Sigmoid colon (tissue), 7 donors: ENCODE measurements at places on chromosomes 11 and 22. TPM values are rescaled to one million over a fixed set of nuclear protein-coding genes. Genes with fewer than 3 reads are reported as not detected.
A peak's percentile ranks its signal among the peaks of the same experiment; 100 is the strongest.

DNA sequence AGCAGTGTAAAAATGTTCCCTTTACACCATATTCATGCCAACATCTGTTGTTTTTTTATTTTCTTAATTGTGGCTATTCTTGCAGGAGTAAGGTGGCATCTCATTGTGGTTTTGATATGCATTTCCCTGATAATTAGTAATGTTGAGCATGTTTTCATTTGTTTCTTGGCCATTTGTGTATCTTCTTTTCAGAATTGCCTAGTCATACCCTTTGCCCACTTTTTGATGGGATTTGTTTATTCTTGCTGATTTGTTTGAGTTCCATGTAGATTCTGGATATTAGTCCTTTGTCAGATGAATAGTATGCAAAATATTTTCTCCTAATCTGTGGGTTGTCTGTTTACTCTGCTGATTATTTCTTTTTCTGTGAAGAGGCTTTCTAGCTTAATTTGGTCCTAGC is 98.9 kb upstream of the SERPIND1 start:
- H3K4me3 ChIP-seq = no peak overlapping the region
- H3K27ac ChIP-seq = no peak overlapping the region
- peaks cover 14% of the 10 kb centered on the region for H3K27me3 ChIP-seq

- DNase-seq = no peak
- H3K4me1 ChIP-seq = peaks cover 14% of the 10 kb centered on the region
- no peaks in the 10 kb centered on the region for H3K36me3 ChIP-seq
- H3K27ac ChIP-seq = no peak overlapping the region
Measured at GRCh38 chr22:25668437-25668836, 73.6 kb upstream of the MYO18B start.

GRCh38 chr22:26276529-26277160 is 107.4 kb downstream of the SEZ6L start:
- no peak for DNase-seq
- H3K36me3 ChIP-seq = no peaks in the 10 kb centered on the region
- no peak overlapping the region for H3K27ac ChIP-seq
- no peaks in the 10 kb centered on the region for H3K27me3 ChIP-seq
- H3K4me1 ChIP-seq = no peaks in the 10 kb centered on the region

- no peak overlapping the region for H3K27ac ChIP-seq
- DNase-seq = no peak
- H3K4me1 ChIP-seq = no peaks in the 10 kb centered on the region
- H3K27me3 ChIP-seq = no peaks in the 10 kb centered on the region
- no peaks in the 10 kb centered on the region for H3K36me3 ChIP-seq
Measured at GRCh38 chr11:27139742-27140367, 99.2 kb downstream of the BBOX1 start.

GRCh38 chr11:86245369-86246292 is 1.1 kb downstream of the EED start:
- H3K4me3 ChIP-seq = peak overlapping the region; percentile 96
- H3K4me1 ChIP-seq = peaks cover 51% of the 10 kb centered on the region
- no peaks in the 10 kb centered on the region for H3K27me3 ChIP-seq
- H3K27ac ChIP-seq = peak overlapping the region; percentile 96

GRCh38 chr11:58830673-58831301 is 13.7 kb downstream of the GLYATL2 start:
- DNase-seq = no peak
- H3K27ac ChIP-seq = no peak overlapping the region
- no peaks in the 10 kb centered on the region for H3K27me3 ChIP-seq
- no peaks in the 10 kb centered on the region for H3K36me3 ChIP-seq
- no peak overlapping the region for H3K4me3 ChIP-seq
- H3K4me1 ChIP-seq = no peaks in the 10 kb centered on the region

The SLC25A45 gene
- 2.5 TPM for total RNA-seq

GRCh38 chr11:105689631-105690030 is 79.8 kb downstream of the GRIA4 start:
- H3K27me3 ChIP-seq = no peaks in the 10 kb centered on the region
- no peak overlapping the region for H3K27ac ChIP-seq
- H3K4me3 ChIP-seq = no peak overlapping the region
- no peaks in the 10 kb centered on the region for H3K36me3 ChIP-seq

- no peak for DNase-seq
- no peaks in the 10 kb centered on the region for H3K4me1 ChIP-seq
- H3K27ac ChIP-seq = no peak overlapping the region
Measured at GRCh38 chr11:93468290-93468689, 74.9 kb downstream of the SMCO4 start.

DNA sequence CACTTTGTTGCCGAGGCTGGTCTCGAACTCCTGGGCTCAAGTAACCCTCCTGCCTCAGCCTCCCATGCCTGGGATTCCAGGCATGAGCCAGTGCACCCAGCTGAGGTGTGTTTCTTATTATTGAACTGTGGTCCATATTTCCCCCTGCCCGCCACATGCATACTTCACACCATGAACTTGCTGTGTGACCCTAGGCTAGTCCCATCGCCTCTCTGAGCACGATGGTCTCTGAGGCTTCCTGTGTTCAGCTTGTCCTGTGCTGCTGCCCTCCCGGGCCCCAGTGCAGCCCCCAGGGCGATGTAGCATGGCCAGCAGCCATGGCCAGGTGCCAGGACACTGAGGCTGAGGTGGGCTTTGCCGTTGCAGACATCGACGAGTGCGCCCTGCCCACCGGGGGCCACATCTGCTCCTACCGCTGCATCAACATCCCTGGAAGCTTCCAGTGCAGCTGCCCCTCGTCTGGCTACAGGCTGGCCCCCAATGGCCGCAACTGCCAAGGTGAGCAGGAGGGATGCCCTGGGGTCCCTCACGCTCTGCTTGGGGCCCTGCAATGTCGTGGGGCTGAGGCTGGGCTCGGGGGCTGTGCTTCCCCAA is 45.7 kb downstream of the FBLN1 start:
- peaks cover 24% of the 10 kb centered on the region for H3K36me3 ChIP-seq
- H3K4me3 ChIP-seq = no peak overlapping the region
- H3K27ac ChIP-seq = peak overlapping the region; percentile 84
- H3K4me1 ChIP-seq = peaks cover 54% of the 10 kb centered on the region

GRCh38 chr22:34579519-34579918 is 486.4 kb upstream of the ISX start:
- H3K36me3 ChIP-seq = no peaks in the 10 kb centered on the region
- no peaks in the 10 kb centered on the region for H3K4me1 ChIP-seq
- no peak for DNase-seq
- no peaks in the 10 kb centered on the region for H3K27me3 ChIP-seq
- no peak overlapping the region for H3K27ac ChIP-seq

DNA sequence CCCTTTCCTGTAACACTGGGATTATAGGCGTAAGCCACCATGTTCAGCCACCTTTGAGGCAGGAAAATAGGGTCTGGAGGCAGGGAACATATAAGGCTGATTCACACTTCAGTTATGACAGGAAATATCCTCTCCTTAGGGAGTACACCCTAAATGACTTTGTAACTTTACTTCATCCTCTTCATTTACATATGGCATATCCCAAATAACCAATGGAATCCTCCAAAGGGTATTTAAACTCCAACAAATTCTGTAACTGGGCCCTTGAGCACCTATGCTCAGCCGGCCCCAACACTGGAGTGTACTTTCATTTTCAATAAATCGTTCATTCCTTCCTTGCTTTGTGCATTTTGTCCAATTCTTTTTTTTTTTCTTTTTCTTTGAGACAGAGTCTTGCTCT is 1.6 kb upstream of the KAT5 start:
- peaks cover 27% of the 10 kb centered on the region for H3K4me1 ChIP-seq
- H3K27me3 ChIP-seq = no peaks in the 10 kb centered on the region
- H3K4me3 ChIP-seq = no peak overlapping the region
- H3K36me3 ChIP-seq = peaks cover 22% of the 10 kb centered on the region

DNA sequence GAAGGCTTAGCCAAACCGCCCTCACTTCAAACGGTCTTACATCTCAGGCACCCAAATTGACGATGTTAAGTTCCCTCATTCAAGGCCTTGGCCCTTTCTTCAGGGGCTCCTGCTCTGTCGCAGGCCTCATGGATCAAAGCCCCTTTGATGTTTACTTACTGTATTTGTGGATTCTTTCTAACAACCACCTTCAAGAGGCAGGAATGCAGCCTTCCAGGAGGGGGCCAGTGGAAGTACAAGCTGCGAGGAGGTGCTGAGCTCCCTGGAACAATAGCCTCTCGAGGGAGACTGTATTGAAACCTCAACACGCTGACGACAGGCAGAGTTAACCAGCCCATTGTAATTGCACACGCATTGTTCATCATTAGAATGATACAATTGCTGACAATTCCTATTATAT is 209.1 kb downstream of the ST3GAL4 start:
- H3K4me1 ChIP-seq = no peaks in the 10 kb centered on the region
- H3K27me3 ChIP-seq = no peaks in the 10 kb centered on the region
- DNase-seq = no peak
- H3K27ac ChIP-seq = no peak overlapping the region
- no peak overlapping the region for H3K4me3 ChIP-seq
- no peaks in the 10 kb centered on the region for H3K36me3 ChIP-seq

The CREBZF gene
- total RNA-seq = 75.6 TPM

The APOA4 gene
- total RNA-seq = not detected
